ENCODE measurements at places on chromosomes 2 and 18.

- DNase-seq: no peak
Observed at GRCh38 chr18:22551536-22552151, 133.9 kb upstream of the CTAGE1 start.

- DNase-seq: no peak
Observed at GRCh38 chr2:172462849-172463381, 35.5 kb downstream of the ITGA6 start.

DNA sequence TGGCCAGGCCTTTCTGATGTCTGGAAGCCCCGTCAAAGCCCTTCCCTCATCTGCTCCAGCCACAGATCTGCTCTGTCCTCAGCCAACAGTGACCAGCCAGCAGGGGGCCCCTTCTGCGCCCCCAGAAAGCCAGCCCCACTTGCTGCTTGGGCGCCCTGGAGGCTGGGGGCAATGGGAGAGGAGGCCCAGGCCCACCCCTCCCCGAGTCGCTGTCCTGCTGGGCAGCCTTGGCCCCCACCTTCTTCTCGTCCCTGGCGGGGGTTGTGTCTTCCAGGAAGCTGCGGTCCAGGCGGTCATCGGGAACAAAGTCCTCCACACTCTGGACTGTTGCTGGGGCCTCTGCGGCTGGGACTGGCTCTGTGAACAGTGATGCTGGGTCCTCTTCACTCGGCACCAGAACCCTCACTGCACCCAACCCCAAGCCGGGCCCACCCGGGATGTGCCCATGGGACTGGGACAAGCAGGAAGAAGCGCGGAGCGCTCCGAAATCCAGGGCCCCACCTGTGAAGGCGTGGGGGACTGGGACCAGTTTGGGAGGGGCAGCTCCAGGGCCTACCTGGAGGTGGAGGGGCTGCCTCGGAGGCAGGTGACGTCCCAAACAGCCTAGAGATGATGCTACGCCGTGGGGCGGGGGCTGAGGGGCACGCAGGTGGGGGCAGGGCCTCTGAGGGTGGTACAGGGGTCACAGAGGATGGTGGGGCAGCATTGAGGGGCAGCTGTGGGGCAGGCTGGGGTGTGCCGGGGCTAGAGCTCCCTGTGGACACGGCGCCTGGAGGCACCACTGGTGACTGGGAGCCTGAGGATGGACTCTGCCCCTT is 257.6 kb downstream of the ANKRD30B start:
- DNase-seq: no peak

DNA sequence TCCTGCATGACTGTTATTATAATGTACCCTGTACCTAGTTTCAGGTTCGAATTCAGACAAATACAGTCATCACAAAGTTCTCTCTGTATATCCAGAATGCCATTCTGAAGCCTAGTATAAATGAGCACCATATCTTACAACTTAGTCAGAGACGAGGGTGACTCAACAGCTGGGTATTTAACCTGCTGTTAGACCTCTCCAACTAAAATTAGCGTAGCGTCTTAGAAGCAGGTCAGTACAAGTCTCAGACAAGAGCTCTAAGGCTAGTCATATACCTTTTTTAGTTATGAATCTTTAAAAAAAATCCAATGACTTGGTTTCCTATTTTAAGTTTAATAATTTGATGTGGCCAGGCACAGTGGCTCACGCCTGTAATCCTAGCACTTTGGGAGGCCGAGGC is 74.1 kb downstream of the CABYR start:
- DNase-seq: no peak

DNA sequence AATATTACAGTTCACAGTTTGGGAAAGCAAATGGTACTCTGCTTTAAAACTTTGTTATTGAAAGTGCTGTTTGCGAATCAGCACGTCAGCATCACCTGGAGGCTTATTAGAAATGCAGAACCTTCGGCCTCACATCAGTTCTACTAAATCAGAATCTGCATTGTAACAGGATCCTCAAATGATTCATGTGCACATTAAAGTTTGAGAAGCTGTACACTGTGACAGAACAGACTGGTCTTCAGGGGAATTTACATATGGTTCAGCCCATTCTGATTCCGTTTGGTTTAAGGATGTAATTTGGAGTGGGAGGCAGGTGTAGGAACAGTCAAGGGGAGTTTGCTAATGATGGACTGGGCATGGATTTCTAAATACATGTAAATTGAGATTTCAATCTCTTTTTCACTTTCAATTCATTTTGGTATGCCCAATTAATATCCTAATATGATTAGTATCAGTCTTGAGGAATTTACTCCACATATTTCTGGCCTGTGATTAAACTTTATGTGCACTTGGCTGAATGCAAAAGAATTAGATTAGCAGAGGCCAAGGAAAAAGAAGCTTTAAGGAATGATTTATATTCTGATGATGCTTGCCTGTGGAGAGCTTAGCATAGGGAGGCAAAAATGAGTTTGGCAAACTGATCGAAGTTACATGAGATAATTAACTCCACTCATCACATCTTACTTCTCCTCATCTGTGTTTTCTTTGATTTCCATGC is 248.8 kb downstream of the XIRP2 start:
- DNase-seq: no peak

DNA sequence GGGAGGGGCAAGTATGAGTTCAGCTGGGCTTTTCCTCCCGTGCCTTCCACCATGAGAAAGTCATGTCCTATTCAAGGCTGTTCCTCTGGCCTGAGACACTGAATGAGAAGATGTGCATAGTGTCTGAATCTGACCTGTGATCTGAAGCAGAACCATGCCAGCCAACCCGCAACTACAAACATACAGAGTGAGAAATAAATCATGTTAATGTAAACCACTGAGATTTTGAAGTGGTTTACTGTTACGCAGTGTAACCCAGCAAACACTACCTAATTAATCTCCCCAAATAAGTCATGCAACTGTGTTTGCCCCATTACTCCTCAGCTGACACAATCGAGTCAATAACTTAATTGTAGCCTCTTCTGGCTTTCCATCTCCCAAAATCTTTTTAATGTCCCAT is 49.2 kb downstream of the METTL4 start:
- DNase-seq: no peak

GRCh38 chr2:149068996-149069888 is 30.7 kb downstream of the LYPD6B start:
- DNase-seq: no peak

DNA sequence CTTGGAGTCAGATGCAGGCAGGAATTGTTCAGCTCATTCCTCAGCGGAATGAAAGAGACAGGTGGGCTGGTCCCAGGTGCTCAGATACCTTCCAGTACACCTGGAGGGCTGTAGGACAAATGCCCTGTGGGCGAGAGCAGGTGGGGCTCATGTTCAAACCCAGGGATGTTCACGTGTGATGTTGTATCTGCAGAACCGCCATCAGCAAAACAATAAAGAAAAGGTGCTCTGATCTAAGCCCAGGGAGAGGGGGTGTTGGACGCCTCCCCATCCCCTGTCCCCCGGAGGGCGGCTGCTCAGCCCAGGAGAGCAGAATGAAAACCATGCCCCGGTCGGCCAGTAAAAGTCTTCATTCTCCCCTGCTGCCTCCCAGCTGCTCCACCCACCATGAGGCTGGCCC is 197.4 kb downstream of the HAUS1 start:
- DNase-seq: no peak

GRCh38 chr2:128474036-128474955 is 155.6 kb upstream of the HS6ST1 start:
- DNase-seq: no peak

- DNase-seq: no peak
Observed at GRCh38 chr2:17059458-17059857, 393.8 kb upstream of the CYRIA start.

GRCh38 chr2:235414422-235414821 is 79.4 kb upstream of the AGAP1 start:
- DNase-seq: no peak

- no peak for DNase-seq
Observed at GRCh38 chr2:98656800-98657199, 48.4 kb downstream of the UNC50 start.

- DNase-seq: no peak
Observed at GRCh38 chr18:57026316-57026715, 120.6 kb upstream of the BOD1L2 start.

GRCh38 chr18:34976123-34976522 is 65.1 kb upstream of the MAPRE2 start:
- DNase-seq: no peak

DNA sequence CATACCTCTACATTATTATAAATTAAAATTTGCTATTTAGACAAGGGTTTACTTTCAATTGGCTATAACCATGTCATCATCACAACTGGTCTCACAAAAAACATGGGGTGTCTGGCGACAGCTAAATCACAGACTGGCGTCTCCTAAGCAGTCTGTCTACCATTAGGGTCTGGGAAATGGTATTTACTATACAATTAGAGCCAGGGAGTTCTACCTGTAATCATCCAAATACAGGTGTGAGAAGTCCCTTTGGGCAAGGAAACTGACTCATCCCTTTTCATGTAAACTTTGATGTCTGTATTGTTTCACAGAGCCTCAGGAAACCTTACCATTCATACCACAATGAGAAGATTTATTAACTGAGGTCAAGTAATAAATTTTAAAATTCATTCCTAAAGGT is 126.7 kb downstream of the OLA1 start:
- DNase-seq: no peak

DNA sequence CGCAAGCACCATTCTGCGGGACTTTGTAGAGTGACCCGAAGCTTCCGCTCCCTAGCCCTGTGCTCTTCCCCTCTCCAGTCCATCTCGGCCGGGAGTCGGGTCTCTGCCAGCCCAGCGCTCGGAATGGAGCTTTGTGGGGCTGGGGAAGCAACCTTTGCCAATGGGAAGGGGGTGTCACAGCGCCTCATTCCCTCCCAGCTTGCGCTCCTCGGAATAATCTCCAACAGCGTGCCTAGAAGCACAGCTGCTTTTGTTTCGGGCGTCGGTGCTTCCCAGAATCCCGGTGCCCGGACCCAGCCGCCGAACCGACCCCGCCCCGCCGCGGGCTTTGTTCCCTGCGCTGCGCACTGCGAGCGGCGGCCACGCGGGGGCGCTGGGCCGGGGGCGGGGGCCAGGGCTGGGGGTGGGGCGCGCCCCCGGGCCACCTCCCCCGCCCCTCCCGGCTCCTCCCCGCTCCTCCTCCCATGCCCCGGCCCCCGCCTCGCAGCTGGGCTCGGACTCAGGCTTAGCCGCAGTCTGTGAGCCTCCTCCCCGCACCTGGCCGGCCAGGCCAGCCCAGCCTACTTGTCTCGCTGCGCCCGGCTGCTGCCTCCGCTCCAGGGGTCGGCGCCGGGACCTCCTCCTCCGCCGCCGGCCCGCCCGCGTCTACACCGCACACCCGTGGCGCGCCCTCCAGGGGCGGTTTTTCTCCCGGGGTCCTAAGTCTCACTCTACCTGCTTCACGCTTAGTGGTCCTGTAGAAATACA is 77.7 kb upstream of the SMAD2 start:
- peak; percentile 38 for DNase-seq

GRCh38 chr18:9428301-9428706 is 47.0 kb upstream of the RALBP1 start:
- no peak for DNase-seq

DNA sequence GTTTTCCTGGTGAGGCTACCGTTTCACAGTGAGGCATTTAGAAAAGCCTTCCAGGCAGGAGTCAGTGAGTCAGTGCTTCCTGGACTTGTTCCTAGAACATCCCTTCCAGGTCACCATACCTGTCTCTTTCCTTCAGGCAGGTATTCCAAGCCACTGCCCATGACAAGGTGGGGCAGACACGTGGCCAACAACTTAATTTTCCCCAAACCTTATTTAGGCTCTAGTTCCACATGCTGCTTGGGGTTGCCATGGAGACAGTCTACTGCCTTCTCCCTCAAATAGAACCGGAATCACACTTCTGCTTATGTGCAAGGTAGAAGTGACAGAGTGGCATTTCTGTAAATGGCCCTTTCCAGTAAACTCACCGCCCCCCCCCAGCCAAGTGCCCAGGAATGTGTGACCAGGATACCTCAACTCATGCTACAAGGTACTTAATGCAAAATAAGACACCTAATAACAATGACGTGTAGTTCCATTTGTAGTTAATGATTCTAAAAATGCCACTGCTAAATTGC is 258.3 kb downstream of the PRKCE start:
- no peak for DNase-seq

- no peak for DNase-seq
Observed at GRCh38 chr2:12722447-12723316, 5.9 kb downstream of the TRIB2 start.

- DNase-seq: no peak
Observed at GRCh38 chr2:221204699-221205098, 367.4 kb downstream of the EPHA4 start.

GRCh38 chr2:232613538-232614134 is 19.8 kb upstream of the EFHD1 start:
- DNase-seq: no peak

- no peak for DNase-seq
Observed at GRCh38 chr2:196987298-196987648, 60.8 kb upstream of the PGAP1 start.

GRCh38 chr2:238489896-238490295 is 63.2 kb downstream of the ASB1 start:
- DNase-seq: no peak

- DNase-seq: no peak
Observed at GRCh38 chr2:144648837-144649465, 129.0 kb upstream of the ZEB2 start.

DNA sequence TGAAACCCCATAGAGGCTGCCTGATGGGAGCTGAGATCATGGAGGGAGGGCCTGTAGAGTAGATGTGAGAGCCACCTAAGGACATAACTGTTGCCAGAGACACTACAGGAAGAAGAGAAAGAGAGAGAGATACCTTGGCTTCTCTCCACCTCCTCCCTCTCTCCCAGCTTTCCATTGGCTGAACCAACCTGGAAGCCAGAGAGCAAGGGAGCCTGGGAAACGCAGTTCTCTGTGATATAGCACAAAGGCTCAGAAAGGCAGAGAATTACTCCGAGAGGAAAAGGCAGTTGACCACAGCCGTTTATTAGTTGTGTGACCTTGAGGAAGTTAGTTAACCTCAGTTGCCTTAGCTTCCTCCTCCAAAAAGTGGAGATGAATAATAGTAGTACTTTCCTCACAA is 37.7 kb upstream of the MAT2A start:
- no peak for DNase-seq

- no peak for DNase-seq
Observed at GRCh38 chr2:12261986-12262680, 454.6 kb upstream of the TRIB2 start.

- no peak for DNase-seq
Observed at GRCh38 chr18:61967252-61967891, 74.6 kb upstream of the RNF152 start.

GRCh38 chr2:241970716-241971115 is 101.2 kb downstream of the RTP5 start:
- no peak for DNase-seq
